ENCODE measurements at places on chromosomes 2 and 18.

- DNase-seq, result no peak
Measured at GRCh38 chr2:129009555-129010146, 691.0 kb upstream of the HS6ST1 start.

DNA sequence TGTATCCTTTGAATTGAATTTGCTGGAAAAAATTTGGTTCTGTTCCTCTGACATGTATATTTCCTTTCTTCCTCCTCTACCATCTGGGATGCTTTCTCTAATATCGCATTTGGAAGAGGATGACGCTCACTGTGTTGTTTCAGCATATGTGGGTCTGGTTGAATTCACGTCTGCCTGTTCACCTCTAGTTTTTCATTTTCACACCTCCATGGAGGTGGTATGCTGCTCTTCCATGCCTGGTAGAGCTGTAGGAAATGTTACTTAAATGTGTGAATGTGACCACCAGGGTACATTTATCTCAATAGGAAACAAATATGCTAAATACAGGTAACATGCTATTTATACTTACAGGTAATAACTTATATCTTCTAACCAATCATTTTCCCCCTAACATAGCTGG lies 44.5 kb downstream of the TSHZ1 start:
- DNase-seq, result no peak

- no peak for DNase-seq
Measured at GRCh38 chr2:42147641-42148274, 21.4 kb upstream of the EML4 start.

GRCh38 chr18:79935098-79935480 lies 16.4 kb downstream of the SLC66A2 start:
- no peak for DNase-seq

- DNase-seq, result no peak
Measured at GRCh38 chr2:68357605-68358337, 7.3 kb upstream of the PLEK start.

DNA sequence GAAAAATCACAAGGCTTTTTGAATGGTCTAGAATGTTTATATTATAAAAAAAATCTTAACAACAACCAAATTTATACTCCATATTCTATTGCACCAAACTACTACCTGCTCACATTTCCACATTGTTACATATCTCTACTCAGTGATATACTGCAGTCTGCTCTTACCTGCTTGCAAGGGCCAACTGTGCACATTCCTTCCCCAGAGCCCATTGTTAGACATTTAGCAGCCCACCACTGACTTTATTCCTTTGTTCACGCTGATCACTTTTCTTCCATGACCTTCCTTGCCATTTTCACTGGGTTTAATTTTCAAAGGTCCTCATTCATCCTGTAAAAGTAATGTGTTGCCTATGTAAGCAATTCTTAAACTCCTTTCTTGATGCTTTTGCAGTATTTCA lies 109.7 kb upstream of the KCNJ3 start:
- DNase-seq, result no peak

- DNase-seq, result no peak
Measured at GRCh38 chr2:216257089-216257488, 115.2 kb downstream of the MARCHF4 start.

DNA sequence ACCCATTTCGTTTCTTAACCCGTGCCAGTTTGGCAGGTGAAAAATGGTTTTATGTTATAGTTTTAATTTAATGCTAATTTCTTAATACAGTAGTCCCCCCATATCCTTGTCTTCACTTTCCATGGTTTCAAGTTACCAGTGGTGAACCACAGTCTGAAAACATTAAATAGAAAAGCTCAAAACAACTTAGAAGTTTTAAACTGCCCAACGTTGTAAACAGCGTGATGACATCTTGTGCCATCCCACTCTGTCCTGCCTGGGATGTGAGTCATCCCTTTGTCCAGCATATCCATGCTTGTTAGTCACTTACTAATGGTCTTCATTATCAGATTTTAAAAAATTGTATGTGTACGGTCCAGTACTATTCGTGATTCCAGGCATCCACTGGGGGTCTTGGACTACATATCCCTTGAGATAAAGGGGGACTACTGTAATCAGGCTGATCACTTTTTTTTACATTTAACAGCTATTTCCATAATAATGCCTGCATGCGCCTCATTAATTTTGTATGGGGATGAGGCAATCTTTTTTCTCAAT lies 31.9 kb downstream of the SLC66A3 start:
- DNase-seq, result peak; percentile 26

DNA sequence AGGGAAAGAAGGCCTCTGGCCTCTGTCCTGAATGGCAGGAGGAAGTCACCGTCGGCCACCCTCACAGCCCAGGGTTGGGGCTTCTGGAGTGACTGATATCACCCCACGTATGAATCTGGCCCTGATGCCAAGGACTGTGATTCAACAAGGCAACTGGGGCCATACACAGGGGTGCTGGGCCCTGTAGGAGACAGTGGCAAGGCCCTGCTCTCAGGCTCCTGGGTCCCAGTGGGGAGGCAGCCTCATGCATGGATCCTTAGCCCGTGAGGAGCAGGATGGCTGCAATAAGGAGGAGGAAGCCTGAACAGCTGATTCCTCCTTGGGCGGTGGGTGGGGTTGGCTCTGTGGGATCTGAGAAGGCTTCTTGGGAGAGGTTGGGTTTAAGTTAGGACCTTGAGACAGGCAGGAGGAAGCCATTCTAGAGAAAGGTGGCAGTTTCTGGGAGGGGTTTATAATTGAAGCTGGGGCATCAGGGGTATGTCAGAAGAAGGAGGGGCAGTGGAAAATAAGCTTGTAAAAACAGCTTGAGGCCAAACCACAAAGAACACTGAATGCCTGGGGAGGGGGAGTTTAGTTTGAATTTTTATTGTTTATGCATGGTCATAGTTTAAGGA lies 42.8 kb upstream of the LAPTM4A start:
- DNase-seq, result no peak

- DNase-seq, result peak; percentile 48
Measured at GRCh38 chr18:715626-716025, 3.2 kb upstream of the ENOSF1 start.

Measured in HS-5 (cell line).